ENCODE measurements at places on chromosomes 1 and 21.

DNA sequence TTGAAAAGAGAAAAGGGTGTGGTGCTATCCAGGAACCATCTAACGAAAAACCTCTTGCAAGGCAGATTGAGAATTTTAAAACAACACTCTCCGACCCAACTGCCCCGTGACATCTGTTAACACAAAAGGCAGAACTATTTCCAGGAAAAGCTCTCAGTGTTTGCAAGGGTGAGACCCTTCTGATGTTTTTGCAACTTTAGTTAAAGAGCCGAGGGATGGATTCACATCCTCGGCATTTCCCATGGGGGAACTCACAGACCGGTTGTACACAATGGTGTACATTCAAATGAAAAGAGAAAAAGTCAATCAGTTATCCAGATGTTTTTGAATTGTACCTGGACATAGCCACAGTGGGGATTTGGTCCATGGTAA, 120.0 kb downstream of the NGF start:
- DNase-seq = no peak

- DNase-seq = no peak
Observed at GRCh38 chr1:47761974-47762373, 235.2 kb downstream of the TRABD2B start.

DNA sequence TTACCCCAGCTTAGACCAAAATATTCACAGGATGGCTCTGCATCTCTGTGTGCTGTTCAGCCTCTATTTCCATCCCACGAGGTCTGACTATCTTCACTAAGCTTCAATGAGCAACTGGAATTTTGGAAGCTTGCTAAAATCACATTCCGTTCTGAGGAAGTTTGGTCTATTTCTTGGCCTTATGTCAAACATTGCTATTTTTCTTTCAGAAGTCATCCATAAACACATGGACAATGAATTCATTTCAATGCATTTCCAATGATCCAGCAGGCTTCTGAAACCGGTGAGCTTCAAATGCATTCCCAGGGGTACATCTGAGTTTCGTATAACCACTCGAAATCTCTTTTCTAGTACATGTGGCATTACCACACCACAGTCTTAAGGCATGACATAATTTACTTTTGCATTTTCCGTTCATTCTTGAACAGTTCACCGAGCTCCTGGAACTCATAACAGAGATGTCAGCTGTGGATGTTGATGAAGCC, 294.1 kb upstream of the KAZN start:
- DNase-seq = peak; percentile 91

DNA sequence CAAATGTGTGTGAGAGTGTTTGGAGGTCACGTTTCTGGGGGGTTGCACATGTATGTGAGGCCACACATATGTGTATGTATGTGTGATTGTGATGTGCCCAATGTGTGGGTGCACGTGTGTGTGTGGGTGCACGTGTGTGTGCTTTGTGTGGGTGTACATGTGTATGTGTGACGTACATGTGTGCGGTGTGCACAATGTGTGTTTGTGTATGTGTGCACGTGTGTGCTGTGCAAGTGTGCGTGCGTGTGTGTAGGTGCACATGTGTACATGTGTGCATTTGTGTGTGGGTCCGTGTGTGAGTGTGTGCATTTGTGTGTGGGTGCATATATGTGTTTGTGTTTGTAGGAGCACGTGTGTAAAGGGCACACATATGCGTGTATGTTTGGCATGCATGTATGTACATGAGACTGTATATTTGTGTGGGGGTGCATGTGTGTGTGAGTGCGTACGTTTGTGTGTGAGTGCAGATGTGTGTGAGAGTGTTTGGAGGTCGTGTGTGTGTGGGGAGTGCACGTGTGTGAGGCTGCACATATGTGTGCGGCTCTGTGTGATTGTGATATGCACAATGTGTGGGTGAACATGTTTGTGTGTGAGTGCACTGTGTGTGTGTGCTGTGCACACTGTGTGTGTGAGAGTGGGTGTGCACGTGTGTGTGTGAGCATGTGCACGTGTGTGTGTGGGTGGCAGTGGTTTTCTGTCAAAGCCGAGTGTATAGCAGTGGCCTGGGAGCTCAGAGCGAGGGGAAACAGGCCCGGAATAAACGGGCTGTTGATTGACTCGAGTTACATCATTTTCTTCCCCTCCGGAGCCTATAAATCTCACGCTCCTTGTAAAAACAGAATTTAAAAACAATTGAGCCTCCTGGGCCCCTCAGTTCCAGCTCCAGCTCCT, 132.7 kb upstream of the ARHGEF16 start:
- DNase-seq = no peak

DNA sequence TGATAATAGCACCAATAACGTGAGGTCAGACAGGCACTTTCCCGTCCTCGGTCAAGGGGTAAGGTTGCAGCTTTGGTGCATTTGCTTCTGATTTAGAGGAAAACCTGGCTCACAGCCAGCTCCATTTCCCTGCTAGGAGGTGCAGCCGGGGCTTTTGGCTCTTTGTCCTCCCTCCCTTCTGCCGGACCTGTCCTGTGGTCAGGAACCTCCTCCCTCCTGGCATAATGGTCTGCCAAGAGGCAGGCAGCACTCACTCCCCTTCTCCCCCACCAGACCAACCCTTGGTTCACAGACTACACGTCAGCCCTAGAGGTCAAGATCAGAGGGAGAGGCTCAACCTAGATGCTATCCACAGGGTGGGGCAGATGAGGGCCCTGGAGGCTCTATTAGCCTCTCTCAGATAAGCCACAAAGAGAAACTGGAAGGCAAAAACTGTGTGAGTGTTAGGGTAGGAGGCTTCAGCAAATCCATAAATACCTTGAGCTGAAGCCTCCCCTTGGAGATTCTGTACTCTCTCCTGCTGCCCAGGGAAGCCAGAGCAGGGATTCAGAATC, 64.8 kb downstream of the PLXNA2 start:
- DNase-seq = no peak

- peak; percentile 23 for DNase-seq
Observed at GRCh38 chr1:11134898-11135266, 35.2 kb upstream of the EXOSC10 start.

Measured in fibroblast of mammary gland (primary cell).